Cardiac muscle cell (in vitro differentiated cells and primary cell): ENCODE measurements at places on chromosomes 4 and X. TPM values are rescaled to one million over a fixed set of nuclear protein-coding genes. Genes with fewer than 3 reads are reported as not detected.

The MXRA5 gene
- 0.09 and 0.25 TPM in 2 replicates for total RNA-seq

The TRPC3 gene
- 51.2 and 54.1 TPM in 2 replicates for total RNA-seq

The RPGR gene
- 6.3 and 7.6 TPM in 2 replicates for total RNA-seq

The CCDC120 gene
- total RNA-seq = 6.2 and 7.8 TPM in 2 replicates
